ENCODE measurements at places on chromosomes 3 and 15.

- DNase-seq, result no peak
These were observed 28.1 kb downstream of the LSAMP start for GRCh38 chr3:116417151-116417550.

DNA sequence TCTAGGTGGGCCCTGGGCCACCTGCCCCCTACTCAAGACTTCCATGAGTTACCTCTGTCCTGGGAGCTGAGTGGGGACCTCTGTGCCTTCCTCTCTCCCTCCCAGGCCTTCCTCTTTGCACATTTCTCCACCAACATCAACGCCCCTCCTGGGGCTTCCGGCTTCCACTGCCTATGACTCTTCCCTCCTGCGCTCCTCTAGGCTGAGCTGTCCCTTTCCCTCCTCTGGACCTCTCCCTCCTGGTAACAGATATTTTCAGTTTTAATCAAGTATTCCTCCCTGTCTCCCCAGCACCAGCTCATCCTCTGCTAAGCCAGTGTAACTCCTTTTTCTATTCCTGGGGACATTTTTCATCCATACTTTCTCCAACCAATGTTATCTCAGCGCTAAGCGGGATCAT, 160.4 kb downstream of the RAB11A start:
- no peak for DNase-seq

- DNase-seq, result no peak
These were observed 28.3 kb upstream of the RYR3 start for GRCh38 chr15:33282226-33283020.

DNA sequence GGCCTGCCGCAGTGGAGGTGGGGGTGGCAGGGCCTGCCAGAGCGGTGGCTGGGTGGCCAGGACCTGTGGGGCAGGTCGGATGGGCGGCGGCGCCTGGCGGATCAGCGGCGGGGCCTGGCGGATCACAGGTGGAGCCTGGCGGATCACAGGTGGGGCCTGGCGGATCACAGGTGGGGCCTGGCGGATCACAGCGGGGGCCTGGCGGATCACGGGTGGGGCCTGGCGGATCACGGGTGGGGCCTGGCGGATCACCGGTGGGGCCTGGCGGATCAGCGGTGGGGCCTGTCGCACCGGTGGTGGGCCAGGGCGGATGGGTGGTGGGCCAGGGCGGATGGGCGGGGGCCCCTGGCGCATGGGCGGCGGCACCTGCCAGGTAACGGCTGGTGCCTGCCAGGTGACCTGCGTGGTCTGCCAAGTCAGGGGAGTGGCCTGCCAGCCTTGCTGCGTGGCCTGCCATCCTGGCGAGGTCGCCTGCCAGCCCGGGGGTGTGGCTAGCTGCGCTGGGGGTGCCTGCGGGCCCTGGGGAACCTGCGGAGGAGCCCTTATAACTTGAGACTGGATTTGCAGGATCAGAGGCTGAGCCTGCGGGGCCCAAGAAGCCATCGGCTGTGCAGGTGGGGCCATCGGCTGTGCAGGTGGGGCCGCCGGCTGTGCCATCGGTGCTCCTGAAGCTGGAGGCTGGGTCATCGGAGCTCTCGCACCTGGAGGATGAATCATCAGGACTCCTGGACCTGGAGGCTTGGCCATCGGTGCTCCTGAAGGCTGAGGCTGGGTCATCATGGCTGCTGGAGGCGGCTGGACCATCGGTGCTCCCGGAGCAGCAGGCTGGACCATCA, 1.3 kb downstream of the MAGEL2 start:
- no peak for DNase-seq

- no peak for DNase-seq
These were observed 11.5 kb downstream of the MYLK start for GRCh38 chr3:123872621-123873020.

- no peak for DNase-seq
These were observed 17.5 kb downstream of the ALS2CL start for GRCh38 chr3:46675843-46676567.

DNA sequence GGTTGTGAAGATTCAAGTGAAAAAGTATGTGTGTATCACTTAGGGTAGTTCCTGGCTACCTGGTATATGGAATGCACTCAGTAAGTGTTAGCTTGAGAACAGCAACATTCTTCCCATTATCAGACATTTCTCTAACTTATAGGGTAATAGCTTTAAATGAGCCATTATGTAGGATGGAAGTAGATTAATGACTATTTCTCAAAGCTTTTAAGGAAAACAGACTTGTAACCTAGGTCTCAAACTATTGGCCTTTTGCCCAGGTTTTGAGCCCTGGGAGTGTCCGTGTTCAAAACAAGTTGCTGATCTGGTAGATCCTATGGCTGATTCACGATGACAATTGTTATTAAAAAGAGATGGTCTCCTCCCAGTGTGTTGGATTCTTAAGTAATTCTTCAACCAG, 129.1 kb upstream of the UMPS start:
- no peak for DNase-seq

DNA sequence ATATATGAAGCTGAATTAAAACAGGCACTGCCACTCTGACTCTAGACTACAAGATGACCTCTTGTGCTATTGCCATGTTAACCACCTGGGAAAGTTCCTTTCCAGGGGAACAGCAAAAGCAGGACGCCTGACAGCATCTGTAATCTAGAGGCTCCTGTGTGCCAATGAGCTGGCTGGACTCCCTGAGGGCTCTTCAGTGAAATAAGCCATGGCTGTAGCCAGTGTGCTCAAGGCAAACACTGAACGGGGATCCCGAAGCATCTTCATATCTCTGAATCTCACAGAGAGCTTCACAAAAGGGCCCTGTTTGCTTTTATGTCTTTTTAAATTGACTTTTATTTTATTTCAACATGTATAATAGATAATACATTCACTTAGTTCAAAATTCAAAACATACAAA, 57.2 kb downstream of the BFSP2 start:
- no peak for DNase-seq

GRCh38 chr3:116005404-116005803, 382.1 kb downstream of the GAP43 start:
- DNase-seq, result no peak

GRCh38 chr3:156459434-156459833, 95.5 kb downstream of the SSR3 start:
- DNase-seq, result no peak

DNA sequence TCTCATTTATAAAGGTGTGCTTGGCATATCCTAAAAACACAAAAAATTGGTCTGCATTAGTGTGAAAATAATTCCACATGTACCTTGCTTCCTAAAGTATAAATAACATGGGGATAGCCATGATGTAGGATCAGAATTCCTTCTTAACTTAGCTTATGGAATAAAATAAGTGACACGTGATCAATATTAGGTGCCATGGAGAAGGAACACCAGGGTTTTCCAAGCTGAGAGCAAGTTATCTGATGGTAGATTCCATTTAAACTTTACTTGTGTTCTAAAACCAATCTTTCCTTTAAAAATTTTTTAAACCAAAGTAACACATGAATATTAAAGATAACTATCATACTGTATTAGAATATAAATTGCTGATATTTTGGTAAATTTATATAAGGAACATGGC, 300.5 kb downstream of the ZPLD1 start:
- no peak for DNase-seq

- DNase-seq, result no peak
These were observed 85.1 kb upstream of the CSPG5 start for GRCh38 chr3:47663630-47664240.

- no peak for DNase-seq
These were observed 53.8 kb upstream of the CPOX start for GRCh38 chr3:98647197-98647596.

- no peak for DNase-seq
These were observed 72.3 kb upstream of the GAP43 start for GRCh38 chr3:115551016-115551415.

GRCh38 chr3:47409688-47410416, 29.0 kb downstream of the PTPN23 start:
- DNase-seq, result no peak

- no peak for DNase-seq
These were observed 473.9 kb upstream of the PPP2R3A start for GRCh38 chr3:135491491-135492205.

DNA sequence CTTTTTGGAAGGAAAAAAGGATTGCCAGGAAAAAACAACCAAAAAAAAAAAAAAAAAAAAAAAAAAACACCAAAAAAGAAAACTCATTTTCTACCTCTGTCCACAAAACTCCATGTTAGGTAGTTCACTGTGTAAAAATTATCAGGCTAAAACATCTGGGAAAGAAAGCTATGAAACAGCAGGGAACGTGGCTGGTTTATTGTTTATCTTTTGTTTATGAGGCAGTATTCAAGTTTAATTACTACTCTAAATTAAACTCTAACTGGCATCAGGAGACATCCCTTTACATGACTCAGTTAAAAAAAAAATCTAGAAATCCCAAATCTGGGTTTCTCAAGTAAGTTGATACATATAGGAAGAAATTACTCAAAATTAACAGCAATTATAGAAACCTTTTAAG, 21.8 kb downstream of the MEIS2 start:
- DNase-seq, result no peak

DNA sequence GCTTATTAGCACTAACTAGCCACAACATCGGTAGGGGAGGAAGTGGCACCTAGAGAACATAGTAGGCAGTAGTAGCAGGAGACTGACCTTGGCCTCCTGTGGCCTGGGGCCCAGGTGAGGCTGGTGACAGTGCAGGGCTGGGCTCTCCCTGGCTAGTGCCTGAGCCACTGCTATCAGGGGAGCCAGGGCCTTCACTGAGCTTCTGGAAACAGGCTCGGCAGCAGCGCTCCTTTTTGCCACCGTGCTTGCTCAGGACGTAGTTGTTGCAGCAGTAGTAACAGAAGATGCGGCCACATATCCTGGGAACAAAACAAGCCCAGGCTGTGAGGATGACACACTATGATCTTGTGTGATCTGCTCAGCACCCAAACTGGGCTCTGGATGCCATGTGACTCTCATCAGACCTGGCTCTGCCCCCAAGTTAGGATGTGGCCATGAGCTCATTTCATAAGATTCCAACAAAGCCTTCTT, 15.1 kb downstream of the CXCR6 start:
- peak; percentile 62 for DNase-seq

GRCh38 chr3:4994144-4994730, 15.0 kb downstream of the BHLHE40 start:
- DNase-seq, result peak; percentile 21

GRCh38 chr3:46681387-46681786, 12.1 kb downstream of the ALS2CL start:
- no peak for DNase-seq

- DNase-seq, result no peak
These were observed 516.7 kb downstream of the MECOM start for GRCh38 chr3:169146866-169147237.

DNA sequence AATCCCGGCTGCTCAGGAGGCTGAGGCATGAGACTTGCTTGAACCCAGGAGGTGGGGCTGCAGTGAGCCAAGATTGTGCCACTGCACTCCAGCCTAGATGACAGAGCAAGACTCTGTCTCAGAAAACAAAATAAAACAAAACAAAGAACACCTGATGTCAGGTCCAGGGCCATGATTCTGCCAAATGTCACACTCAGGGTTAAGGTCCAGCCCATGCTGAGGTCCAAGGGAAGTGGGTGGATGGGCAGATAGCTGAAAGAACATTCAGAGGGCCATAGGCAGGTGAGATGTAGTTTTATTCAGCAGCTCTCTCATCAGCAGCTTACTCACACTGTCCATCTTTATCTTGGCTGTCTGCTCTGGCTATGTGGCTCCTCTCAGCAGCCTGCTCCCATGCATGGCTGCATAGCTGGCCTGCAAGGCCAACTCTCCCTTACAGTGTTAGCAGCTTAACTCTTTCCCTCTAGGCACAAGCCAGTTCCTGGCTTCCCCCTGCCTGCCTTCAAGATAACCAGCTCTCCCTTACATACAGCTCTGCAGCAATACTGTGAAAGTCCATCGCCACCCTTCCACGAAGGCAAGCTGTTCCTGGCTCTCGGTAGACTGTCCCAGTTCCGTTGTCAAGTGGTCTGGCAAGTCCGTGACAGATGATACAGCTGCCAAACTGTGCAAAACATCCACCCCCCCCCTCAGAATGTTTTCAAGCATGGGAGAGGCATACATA, 62.4 kb upstream of the SIAH2 start:
- no peak for DNase-seq

DNA sequence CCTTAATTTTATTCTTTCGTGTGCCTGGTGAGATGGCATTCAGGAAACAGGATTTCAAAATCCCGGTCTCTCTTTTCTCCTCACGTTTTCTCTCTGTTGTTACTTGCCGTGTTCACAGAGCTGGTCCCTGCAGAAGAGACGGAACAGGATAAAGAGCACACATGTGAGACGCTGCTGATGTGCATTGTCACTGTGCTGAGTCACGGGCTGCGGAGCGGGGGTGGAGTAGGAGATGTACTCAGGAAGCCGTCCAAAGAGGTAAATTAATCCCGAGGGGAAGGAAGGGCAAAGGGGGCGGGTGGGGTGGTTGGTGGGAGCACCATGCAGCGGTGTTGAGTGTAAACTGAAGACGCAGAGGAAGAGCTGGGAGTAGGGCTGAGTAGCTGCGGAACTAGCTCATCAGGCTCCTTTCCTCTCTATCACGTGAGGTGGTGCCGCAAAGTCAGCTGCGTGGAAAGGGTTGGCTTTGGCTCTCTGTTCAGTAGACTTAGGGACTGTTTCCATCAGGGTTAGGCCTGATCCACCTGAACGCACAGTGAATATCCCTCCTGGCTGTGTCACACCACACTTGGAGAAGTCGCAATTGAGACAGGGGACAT, 164.8 kb upstream of the BHLHE40 start:
- DNase-seq, result no peak

DNA sequence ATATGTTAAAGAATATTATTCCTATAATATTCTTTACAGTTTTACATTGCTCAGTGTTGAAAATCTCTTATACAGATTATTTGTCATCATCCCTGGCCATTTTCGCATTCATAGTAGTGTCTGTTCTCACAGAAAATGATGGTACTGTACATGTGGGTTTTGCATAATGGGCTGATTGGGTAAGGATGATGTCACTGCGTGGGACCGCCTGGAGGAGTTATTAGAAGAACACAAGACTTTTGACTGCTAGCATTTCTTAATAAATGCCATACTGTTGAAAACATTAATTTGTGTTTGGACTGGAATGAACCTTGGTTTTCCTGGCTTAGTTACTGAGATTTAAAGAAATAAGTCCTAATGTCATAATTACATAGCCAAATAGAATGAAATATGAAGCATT, 20.3 kb downstream of the LRCH3 start:
- DNase-seq, result no peak

- DNase-seq, result peak; percentile 79
These were observed 435 bp downstream of the RAB27A start for GRCh38 chr15:55289011-55289745.

DNA sequence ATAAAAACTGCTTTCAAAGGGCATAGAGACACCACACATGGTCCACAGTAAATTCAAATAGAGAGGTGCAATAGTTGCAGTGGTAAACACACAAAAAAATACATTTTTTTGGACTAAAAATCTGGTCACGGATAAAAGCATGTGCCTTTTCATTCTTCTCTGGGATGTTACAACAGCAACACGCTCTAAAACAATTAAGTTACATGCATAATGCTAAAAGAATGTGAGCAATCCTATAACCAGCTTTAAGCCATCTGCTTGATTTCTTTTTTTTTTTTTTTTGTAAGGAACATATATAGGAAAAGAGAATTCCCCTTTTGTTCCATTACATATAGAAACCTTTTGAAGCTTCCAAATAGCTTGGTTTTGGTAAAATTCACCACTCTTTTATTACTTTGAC, 20.0 kb downstream of the WNT5A start:
- no peak for DNase-seq

GRCh38 chr15:94253742-94254141, 22.4 kb downstream of the MCTP2 start:
- no peak for DNase-seq
